ENCODE measurements at places on chromosomes 2 and 18. TPM values are rescaled to one million over a fixed set of nuclear protein-coding genes. Genes with fewer than 3 reads are reported as not detected.

The TEX44 gene
- 0.17 TPM for total RNA-seq

The HSPD1 gene
- 960 TPM for total RNA-seq

The ESPNL gene
- total RNA-seq = 0.63 TPM

The POTEI gene
- total RNA-seq = 0.96 TPM

The UGT1A3 gene
- 0.24 TPM for total RNA-seq

The MREG gene
- total RNA-seq = 1.7 TPM

The GAL3ST2 gene
- total RNA-seq = 0.31 TPM

The SLC9A2 gene
- 2.9 TPM for total RNA-seq

The TMEM169 gene
- 67.8 TPM for total RNA-seq

The RAB6D gene
- not detected for total RNA-seq

The AOX1 gene
- total RNA-seq = 1.3 TPM

The TTLL4 gene
- total RNA-seq = 19.1 TPM

The IFIH1 gene
- total RNA-seq = 17.6 TPM

The PNO1 gene
- 15.0 TPM for total RNA-seq

The SCYGR4 gene
- 0.69 TPM for total RNA-seq

The HOXD1 gene
- total RNA-seq = 5.7 TPM

The EFR3B gene
- 28.8 TPM for total RNA-seq

The CAPN14 gene
- 0.21 TPM for total RNA-seq

The FRZB gene
- total RNA-seq = 1.5 TPM

The SLC5A7 gene
- total RNA-seq = 2.8 TPM

The LCT gene
- total RNA-seq = 0.15 TPM

The MROH2A gene
- total RNA-seq = not detected
